Heart right ventricle (tissue), 16 donors: ENCODE measurements at places on chromosomes 3 and 15. TPM values are rescaled to one million over a fixed set of nuclear protein-coding genes. Genes with fewer than 3 reads are reported as not detected.

The CA12 gene
- 0.07 TPM for polyA plus RNA-seq

The ADAMTS9 gene
- 33.4 TPM for polyA plus RNA-seq

The ANKDD1A gene
- polyA plus RNA-seq = 1.9 TPM

- no peaks in the 10 kb centered on the region for H3K27me3 ChIP-seq
- DNase-seq = no peak
- H3K4me3 ChIP-seq = no peak overlapping the region
- H3K4me1 ChIP-seq = no peaks in the 10 kb centered on the region
- H3K36me3 ChIP-seq = no peaks in the 10 kb centered on the region
- H3K27ac ChIP-seq = no peak overlapping the region
These were observed 19.3 kb upstream of the ZNF148 start for GRCh38 chr3:125394406-125394805.

- H3K27me3 ChIP-seq = no peaks in the 10 kb centered on the region
- H3K27ac ChIP-seq = no peak overlapping the region
- H3K4me3 ChIP-seq = no peak overlapping the region
- no peaks in the 10 kb centered on the region for H3K36me3 ChIP-seq
These were observed 7.8 kb downstream of the LRCH3 start for GRCh38 chr3:197798863-197799262.

DNA sequence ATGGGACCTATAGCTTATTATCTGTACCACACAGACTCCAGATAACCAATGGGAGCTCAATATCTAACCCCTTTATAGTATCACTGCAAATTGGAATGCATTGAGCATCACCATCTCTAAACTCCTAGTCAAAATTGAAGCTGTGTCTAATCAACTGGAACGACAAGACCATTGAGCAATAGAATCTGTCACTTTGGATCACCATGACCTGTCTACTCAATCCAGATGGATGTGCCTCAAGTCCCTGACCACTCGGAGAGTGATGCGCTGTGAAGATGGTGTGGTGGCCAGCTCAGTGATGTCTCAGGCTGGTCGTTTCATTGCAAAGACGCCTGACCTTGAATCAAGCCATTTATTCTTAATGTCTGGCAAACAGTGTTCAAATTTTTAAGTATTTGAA is 160.5 kb downstream of the SEMA6D start:
- no peak overlapping the region for H3K4me3 ChIP-seq
- DNase-seq = no peak
- H3K36me3 ChIP-seq = no peaks in the 10 kb centered on the region
- H3K27me3 ChIP-seq = no peaks in the 10 kb centered on the region
- H3K4me1 ChIP-seq = no peaks in the 10 kb centered on the region

DNA sequence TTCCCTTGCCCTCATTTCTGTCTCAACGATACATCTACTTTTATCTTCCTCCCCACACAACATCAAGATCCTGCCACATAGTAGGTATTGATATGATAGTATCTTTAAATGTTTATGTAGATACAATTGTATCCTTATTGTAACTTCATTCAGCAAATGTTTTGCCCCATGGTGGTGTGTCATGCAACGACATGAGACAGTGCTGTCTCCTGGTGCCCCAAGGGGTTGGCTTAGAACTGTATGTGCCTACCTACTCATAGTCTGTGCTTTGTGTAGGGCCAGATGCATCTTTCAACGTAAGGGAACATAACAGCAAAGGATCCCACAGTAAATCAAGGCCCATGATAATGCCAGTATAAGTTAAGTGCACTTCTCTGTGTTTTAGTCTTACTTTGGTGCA is 2.8 kb upstream of the CD47 start:
- no peak for DNase-seq
- peaks cover 4% of the 10 kb centered on the region for H3K4me1 ChIP-seq
- no peaks in the 10 kb centered on the region for H3K27me3 ChIP-seq
- no peaks in the 10 kb centered on the region for H3K36me3 ChIP-seq
- H3K27ac ChIP-seq = no peak overlapping the region

GRCh38 chr3:187098923-187099512 is 40.3 kb downstream of the RPL39L start:
- no peaks in the 10 kb centered on the region for H3K27me3 ChIP-seq
- H3K36me3 ChIP-seq = no peaks in the 10 kb centered on the region
- H3K4me3 ChIP-seq = no peak overlapping the region
- peaks cover 30% of the 10 kb centered on the region for H3K4me1 ChIP-seq

DNA sequence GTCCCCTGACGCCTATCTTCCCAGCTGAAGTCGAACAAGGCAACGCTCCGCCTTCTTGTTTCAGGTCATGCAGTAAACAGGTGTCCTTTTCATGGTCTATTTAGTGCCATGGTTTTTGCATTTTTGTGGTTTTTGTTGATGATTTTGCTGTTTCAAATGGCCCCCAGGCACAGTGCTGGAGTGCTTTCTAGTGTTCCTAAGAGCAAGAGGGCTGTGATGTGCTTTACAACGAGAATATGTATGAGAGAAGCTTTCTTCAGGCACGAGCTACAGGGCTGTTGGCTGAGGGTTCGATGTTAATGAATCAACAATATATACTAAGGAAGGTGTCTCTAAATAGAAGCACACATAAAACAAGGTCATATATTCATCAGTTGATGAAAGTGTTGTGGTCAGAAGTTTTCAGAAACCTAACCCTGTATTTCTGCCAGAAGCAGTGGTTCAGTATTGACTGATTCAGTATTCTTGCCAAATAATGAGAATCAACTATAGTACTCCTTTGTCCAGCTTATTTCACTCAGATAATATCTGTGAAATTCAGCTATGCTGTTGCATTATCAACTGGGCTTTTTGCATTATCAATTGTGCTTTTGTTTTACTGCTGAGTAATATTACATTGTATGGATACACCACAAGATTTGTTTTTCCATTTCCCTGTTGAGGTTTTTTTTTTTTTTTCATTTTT is 18.5 kb downstream of the LIMD1 start:
- no peaks in the 10 kb centered on the region for H3K36me3 ChIP-seq
- H3K27me3 ChIP-seq = no peaks in the 10 kb centered on the region
- peaks cover 64% of the 10 kb centered on the region for H3K4me1 ChIP-seq

DNA sequence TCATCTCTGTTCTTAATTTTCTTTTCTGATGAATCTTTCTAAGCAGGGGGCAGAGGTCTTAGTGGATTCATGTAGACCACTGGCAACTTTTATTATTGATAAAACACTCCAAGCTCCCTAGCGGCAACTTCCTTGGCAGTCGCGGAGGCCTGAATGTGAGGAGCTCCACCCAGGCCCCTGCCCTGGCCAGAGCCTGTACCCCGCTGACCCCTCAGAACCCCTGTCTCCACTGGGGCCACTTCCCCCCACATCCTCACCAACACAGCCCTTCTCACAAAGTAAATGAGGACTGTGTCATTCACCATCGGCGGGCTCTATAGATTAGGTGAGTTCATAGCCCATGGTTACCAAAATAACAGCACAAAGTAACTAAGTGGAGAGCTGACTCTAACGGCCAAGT is 111.6 kb downstream of the TPRA1 start:
- no peak overlapping the region for H3K4me3 ChIP-seq
- DNase-seq = no peak
- no peaks in the 10 kb centered on the region for H3K27me3 ChIP-seq
- H3K36me3 ChIP-seq = no peaks in the 10 kb centered on the region
- no peak overlapping the region for H3K27ac ChIP-seq

DNA sequence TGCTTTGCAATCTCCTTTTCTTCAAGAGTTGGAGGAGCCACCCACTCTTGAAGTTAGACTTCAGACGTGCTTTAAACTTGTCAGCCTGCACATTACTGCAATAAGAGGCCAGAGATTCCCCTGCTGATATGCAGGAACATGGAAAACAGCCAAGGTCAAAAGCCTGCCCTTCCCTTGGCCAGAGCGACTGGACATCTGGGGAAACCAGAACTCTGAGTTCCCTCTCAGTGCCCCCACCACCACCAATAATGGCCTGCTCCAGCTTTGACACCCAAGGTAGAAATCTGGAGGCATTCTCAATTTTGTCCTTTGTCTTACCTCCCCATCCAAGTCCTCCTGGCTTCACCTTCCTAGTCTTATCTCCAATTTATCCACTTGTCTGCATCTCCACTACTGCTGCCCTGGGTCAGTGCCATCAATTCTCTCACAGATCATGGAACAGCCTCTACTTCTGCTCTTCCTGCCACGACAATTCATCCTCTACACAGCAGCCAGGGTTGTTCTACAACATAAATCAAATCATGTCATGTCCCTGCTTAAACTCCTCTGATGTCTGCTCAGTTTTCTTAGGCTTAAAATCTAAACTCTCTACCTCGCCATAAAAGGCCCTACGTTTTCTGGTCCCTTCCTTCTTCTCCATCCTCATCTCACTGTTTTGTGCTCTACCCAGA is 191.6 kb upstream of the WNT5A start:
- no peaks in the 10 kb centered on the region for H3K36me3 ChIP-seq
- H3K4me1 ChIP-seq = no peaks in the 10 kb centered on the region
